ENCODE measurements at places on chromosomes 4 and X.

DNA sequence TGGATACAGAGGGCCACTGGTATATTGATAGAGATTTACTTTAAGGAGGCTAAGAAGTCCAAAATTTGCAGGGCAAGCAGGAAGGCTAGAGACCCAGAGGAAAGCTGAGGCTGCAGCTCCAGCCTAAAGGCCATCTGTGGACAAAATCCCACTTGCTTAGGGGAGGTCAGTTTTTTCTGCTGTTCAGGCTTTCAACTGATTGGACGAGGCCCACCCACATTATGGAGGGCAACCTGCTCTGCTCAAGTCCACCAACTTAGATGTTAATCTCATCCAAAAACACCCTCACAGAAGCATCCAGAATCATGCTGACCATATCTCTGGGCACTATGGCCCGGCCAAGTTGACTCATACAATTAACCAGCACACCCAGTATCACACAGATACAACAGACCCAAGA lies 176.3 kb downstream of the EVC2 start:
- DNase-seq, result no peak

DNA sequence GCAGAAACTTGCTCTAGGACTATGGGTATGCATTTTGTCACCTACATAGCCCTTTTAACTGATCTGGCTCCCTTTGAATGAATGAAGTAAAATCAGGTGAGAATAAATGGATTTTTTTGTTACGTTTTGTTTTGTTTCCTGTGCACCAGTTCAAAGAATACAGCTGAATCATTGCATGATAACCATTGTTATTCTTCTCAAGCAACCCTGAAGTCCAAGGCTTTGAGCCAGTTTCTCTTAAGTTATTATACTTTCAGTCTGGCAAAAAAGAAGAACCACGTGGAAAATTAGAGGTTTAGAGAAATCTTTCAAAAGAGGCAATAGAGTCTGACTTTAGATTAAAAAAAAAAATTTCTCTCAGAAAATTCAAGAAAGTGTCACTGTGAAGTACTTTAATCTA lies 398.6 kb upstream of the TECRL start:
- DNase-seq, result no peak

DNA sequence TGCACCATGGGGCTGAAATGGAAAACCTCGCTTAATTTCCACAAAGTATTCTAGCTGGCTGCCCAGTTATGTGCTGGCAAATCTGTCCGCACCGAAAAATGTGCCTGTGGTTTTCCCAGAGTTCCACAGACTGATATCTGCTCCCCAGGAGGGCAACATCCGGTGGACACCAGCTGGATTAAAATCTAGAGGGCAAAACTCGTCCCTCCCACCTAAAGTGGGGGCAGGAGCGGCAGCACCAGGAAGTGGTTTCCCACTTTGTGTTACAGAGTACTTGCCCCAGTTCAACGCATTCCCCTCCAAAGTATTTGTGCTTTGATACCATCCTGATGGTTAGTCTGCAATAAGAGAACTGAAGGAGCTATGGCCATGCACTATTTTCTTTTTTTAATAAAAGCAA lies 187.6 kb downstream of the TSPAN5 start:
- no peak for DNase-seq

- DNase-seq, result no peak
Observed at GRCh38 chrX:137313627-137314026, 252.3 kb upstream of the ZIC3 start.

All from NCI-H510A treated with DMSO at 0.1 percent for 48 hours (cell line).